ENCODE measurements at places on chromosomes 2 and 18.

DNA sequence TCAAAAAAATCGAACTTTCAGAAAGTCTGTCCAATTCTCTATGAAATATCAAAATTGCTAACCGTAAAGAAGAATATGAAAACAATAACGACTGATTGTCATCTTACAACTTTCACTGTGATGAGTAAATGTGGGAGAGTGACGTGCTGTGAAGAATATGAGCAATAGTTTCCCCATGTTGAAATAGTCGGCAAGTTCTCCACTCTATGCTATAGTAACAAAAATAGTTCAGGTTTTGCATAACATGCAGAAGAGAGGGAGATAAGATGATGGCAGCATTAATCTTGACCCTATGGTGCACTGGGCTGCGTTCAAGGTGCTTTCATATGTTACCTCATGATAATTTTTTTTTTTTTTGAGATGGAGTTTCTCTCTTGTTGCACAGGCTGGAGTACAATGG lies 196.8 kb upstream of the CYRIA start:
- no peak for DNase-seq

- DNase-seq = no peak
Measured at GRCh38 chr2:98623657-98624056, 15.3 kb downstream of the UNC50 start.

- no peak for DNase-seq
Measured at GRCh38 chr2:40341198-40341597, 110.7 kb downstream of the SLC8A1 start.

GRCh38 chr18:35236571-35237363 lies 4.1 kb upstream of the ZNF397 start:
- no peak for DNase-seq

GRCh38 chr2:70145851-70146739 lies 44.7 kb downstream of the C2orf42 start:
- no peak for DNase-seq

DNA sequence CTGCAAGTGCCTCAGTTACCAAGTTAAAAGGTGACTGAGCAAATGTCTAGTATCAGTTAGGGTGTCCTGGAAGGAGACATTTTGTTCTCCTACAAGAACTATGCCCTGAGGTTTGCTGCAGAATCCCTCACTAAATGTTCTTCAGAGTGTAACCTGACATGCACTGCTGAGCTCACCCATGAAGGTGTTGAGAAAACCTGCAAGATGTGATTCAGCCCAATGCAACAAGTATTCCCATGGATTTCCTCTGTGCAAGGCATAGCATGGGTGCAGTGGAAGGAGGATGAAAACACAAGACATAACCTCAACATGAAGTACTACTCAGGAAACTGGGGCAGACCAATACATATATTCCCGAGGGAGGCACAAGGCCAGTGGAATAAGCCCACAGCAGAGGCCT lies 15.4 kb upstream of the UGT1A8 start:
- no peak for DNase-seq

DNA sequence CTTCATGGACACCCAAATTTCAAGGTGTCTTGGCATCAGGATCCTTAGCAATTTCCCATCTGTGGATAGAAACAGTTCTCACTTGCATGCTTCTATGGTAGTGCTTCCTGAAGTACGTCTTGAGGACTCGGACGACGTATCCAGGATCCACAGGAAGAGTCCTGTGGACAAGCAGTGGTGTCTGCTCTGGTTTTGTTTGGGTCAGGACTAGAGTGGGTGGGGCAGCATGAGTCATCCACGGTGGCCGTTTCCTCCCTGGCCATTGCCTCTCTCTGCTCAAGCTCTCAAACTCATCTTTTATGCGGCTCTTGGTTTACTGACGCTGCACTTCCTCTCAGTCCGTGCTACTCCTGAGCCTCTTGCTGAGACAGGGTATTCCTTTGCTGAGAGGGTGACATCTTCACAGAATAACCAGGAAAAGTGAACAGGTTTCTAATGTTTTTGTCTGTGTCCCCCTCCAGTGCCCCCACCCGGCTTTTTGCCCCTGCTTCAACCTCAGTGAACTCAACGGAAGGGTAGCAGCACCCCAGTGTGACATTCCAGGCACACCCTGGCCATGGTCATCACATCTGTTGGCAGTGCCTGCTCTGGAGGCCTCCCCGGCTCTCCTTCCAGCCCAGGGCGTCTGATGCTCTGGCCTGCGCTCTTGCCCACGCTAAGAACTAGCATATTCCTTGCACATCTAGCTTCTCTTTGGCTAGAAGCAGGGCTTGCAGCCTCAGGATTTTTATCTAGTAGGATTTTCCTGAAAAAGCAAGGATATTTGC lies 62.2 kb downstream of the ARMC9 start:
- DNase-seq = no peak

DNA sequence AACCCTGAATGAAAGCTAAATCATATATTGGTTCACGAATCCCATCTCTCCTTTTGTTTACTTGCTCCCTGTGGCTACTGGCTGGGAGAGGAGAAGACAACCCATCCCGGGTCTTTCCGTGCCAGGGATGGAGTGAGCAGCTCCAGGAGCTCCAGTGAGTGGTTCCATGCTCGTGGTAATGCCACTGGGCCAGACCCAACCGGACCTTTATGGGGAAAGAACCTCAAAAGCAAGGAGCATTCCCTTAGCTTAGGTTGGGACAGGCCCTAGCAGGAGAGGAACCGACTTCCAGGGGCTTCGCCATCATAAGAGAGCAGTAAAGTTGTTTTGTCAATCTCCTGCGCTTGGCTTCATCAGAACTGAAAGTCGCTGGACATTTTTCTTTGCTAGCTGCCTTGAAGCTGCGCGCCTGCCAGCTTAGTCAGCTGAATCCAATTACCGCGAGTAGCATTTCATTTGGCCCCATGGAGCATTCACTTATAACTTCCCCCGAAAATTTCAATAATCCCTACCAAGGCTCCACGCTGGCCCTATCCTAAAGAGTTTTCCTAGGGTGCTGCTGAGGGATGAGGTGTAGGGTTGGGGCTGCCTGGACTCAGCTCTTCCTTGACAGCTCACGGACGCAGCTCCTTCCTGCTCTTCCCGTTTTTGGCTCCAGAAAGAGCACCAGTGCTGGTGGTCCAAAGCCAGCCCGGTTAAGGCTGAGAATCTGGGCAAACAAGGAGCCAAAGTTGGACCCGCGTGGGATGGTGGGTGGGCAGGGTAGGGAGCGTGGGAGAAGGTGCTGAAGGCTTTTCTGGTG lies 4.9 kb downstream of the HOXD3 start:
- no peak for DNase-seq

GRCh38 chr2:105557021-105557920 lies 158.4 kb upstream of the FHL2 start:
- no peak for DNase-seq

DNA sequence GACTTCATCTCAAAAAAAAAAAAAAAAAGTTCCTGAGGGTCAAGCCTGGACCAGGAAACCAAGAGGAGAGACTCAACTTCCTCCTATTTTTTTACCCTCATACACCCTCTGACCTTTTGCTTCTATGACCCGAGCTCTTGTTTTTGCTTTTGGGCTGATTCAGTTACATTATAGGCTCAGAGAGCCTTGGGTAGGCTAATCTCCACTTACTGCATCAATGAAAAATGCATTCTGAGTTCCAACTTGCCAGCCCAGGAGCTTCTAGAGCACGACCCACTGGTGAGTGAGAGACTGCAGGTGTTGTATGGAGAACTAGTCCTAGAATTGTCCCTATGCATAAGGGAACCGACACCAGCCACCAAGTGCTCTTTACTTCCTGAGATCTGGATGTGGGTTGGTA lies 91.1 kb downstream of the CABLES1 start:
- no peak for DNase-seq

DNA sequence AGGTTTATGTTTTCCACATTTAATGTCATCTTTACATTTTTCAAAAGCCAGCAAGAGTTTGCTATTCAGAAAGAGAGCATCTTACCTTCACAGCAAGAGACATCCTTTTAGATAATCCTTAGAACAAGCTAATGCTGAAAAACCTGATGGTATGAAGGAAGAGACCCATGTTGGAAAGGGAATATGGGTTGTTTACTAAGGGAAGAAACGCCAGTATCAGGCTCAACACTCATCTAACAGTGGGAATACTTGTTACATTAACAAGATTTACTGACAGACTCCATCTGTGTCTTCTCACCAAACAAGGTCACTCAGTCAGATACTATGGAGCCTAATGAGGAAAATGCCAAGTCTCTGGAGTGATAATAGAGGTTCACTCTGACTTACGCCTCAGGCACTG lies 1474.1 kb upstream of the SLC39A10 start:
- DNase-seq = no peak

GRCh38 chr2:72933646-72934151 lies 16.4 kb downstream of the EMX1 start:
- DNase-seq = no peak

DNA sequence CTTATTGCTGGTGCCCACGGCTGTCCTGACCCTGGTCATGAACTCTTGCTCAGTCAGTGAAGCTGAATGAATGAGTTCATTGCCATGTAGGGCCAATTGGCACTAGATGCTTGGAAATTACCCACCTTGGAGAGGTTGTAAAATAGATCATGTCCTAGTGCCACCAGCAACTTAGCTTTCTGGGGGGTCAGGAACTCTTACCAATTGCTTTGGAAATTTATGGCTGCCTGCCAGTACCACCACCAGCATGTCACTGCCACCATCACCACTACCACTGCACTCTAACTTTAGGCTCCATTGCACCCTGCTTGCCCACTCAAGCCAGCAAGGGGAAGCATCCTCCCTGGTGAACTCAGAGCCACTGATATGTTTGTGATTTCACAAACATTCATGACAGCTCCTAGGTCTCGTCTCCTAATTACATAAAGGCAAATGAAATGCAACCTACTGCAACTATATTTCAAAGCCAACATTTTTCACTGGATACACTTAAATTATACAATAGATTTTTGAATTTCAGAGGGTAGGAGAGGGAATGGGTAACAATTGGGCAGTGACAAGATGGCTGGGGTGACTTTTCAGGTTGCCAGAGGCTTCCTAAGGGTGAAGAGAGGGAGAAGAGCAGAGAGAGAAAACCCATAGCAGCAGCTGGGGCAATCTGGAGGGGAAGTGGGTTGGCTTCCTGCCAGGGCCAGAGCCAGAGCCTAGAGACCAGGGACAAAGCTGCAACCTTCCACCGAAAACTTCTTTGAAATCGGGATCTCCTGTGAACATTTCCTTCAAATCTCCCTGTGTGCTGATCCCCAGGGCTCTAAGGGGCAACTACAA lies 3.5 kb upstream of the EMILIN1 start:
- no peak for DNase-seq

DNA sequence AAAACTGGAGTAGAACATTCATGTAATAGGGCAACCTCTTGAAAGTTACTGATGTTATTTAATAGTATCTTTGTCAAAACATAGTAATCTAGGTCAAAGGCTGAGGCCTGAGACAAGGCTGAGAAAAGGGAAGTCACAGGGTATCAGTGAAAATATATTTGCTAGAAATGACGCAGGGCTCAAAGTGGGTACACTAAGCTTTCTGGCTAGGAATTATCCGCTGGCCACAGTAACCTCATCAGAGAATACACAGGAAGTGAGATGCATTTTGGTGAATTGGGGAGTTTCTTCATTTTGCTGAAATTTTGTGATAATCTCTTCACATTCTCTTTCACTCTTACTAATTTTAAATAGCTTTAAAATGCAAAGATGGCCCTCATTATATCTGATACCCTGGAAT lies 206.8 kb downstream of the OTX1 start:
- no peak for DNase-seq

DNA sequence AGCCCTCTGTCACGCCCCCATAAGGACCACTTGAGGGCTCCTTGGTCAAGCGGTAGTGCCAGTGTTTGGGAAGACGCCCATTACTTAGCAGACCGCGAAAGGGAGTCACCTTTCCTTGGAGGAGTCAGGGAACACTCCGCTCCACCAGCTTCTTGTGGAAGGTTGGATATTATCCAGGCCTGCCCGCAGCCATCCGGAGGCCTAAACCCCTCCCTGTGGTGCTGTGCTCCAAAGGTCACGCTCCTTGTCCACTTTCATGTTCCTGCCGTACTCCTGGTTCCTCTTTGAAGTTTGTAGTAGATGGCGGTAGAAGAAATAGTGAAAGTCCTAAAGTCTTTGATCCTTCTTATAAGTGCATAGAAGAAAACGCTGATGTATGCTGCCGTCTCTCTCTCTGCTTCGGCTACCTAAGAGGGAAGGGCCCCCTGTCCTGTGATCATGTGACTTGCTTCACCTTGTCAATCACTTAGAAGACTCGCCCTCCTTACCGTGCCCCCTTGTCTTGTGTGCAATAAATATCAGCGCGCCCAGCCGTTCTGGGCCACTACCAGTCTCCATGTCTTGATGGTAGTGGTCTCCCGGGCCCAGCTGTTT lies 1.7 kb upstream of the CATIP start:
- no peak for DNase-seq

DNA sequence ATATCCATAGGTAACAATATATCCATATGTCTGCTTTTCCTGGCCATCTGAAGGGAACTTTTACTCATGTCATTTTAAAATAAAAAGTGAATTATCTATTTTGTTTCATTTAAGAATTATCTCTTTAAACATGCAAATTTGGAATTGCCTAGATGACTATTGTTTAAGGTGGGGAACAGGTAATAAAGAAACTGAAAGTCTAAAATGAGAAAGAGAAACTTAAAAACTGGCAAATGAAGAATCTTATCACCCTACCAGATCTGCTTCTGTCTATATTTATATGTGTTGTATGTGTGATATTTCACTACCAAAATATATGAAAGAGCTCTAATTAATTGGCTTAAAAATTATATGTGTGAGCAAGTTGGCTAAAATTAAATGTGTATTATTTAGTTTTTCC lies 243.2 kb upstream of the KCNH7 start:
- DNase-seq = no peak

GRCh38 chr2:53770264-53770663 lies 2.7 kb downstream of the CHAC2 start:
- DNase-seq = no peak

DNA sequence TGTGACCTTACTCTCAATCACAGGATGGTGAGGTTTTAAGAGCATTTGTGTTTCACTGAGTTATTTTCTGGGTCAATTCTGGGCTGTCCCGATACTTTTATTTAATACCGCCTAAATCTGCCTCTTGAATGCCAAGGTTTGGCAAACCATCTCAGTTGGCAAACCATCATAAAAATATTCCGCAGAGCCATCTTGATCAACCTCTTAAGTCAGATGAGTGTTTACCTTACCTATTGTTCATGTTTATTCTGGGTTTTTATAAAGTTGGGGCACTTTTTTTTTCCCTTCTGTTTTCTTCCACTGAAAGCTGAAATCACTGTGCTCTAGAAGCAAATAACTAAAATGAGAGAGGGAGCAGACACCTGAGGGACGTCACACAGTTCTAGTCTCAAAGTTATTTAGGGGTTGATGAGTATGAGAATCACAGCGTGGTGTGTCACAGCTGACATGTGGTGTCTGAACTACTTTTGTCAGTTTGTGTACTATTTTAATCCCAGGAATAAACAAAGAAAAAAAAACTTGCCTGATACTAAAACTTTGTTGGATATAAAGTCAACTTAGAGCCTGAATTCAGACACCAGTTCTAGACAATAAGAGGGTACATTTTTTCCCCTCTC lies 48.6 kb downstream of the ETAA1 start:
- DNase-seq = no peak

GRCh38 chr2:146415291-146415690 lies 1429.5 kb upstream of the ACVR2A start:
- no peak for DNase-seq

GRCh38 chr2:158043181-158043948 lies 58.3 kb upstream of the UPP2 start:
- DNase-seq = no peak

All from C1 segment of cervical spinal cord (tissue), 14 donors.